ENCODE measurements at places on chromosomes 7 and 10.

GRCh38 chr10:95485056-95485844 is 75.9 kb downstream of the SORBS1 start:
- no peak for DNase-seq

DNA sequence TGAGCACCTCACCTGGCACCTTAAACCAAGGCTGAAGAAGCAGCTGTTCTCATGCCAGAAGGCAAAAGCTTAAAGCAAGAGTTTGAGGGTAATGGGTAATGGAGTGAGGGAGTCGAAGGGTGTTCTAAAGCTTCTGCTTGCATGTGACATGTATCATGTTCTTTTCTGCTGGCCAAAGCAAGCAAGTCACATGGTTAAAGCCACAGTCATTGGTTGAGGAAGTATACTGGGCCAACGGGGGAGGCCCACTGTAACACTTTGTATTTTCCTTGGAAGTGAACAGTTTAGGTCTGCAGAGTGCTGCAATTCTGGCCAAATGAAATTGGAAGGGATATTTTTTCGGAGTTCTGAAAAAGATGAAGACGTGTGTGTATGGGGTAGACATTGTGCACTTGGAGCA is 75.7 kb downstream of the REEP3 start:
- no peak for DNase-seq

DNA sequence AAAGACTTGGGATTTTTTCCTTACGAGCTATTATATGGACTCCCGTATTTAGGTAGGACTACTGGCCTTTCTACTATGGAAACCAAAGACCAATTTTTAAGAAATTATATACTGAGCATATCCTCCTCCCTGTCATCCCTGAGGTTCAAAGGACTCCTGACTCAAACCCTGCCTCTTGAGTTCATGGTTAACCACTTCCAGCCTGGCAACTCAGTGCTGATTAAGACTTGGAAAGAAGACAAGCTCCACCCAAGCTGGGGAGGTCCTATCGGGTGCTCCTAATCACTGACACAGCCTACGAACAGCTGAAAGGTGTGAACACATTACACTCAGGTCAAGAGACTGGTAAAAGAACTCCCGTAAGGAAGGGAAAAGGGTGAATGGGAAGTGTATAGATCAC is 66.8 kb downstream of the LYZL2 start:
- DNase-seq: no peak

DNA sequence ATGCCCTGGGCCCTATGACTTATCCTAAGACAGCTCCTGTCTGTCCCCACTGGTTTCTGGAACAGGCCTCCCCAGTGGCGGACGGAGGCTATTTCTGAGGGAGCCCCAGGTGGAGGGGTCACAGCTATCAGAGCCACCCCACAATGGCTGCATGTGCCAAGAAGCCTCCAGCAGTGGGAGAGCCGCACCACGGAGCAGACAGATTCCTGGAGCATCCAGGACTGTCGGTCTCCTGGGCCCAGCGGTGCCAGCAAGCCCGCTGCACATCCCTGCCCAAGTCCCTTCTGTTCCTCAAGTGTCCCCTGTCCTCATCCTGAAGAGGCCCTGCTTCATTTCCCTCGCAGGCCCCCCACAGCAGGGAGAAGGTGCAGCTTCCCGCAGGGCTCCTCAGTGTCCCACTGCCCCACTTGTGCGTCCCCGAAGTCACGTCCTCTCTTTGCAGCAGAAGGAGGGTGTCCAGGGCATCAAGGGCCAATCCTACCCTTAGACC is 193.0 kb upstream of the SHH start:
- DNase-seq: no peak

DNA sequence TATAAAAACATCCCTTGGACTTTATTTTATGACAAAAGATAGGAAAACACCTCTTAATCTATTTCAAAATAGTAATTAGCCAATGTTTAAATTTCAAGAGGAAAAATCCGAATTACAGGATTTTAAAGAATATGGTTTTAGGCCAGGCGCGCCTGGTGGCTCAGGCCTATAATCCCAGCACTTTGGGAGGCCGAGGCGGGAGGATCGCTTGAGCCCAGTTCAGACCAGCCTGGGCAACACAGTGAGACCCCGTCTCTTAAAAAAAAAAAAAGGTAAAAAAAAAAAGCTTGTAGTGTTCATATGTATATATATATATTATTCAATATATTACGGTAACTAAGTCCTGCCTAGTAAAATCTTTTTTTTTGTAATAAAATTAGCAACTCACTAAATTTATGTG is 1.4 kb downstream of the BNIP3 start:
- DNase-seq: peak; percentile 18

DNA sequence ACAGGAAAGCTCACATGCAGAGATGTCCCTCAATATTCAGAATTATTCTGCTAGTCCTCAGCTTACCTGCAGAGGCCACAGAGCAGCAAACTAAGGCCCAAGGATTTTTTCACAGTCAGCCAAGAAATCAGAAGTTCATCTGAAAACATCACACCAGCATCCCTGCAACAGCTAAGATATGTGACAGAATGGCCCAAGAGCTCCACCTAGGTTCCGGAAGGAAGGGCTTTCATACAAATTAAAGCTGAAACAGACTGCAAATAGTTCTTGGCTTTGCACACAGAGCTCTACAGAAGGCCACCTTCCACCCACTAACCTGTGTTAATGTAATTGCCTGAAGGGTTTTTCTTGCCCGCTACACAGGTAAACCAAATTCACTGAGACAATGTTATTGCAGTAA is 438.8 kb upstream of the C7orf33 start:
- DNase-seq: no peak

DNA sequence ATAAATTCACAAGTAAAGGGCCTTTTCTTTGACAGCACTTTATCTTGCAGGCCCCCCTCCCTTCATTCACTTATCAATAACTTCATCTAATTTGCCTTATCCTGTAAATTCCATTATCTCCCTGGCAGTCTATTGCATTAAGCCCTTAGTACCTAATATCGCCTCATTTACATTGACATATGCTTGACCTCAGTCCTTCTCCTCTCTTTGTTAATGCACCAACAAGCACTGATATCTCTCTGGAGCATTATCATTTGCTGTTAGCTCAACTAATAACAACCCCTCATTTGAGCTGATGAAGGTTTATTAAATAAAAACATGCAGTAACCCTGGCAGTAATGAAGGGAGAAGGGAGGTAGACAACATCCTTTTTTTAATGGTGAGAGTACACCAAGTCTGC is 46.8 kb downstream of the EXOC4 start:
- DNase-seq: no peak

- DNase-seq: peak; percentile 42
These were observed 331.0 kb upstream of the NRP1 start for GRCh38 chr10:33665501-33665900.

- no peak for DNase-seq
These were observed 431.2 kb downstream of the SH2D4B start for GRCh38 chr10:80968903-80969302.

DNA sequence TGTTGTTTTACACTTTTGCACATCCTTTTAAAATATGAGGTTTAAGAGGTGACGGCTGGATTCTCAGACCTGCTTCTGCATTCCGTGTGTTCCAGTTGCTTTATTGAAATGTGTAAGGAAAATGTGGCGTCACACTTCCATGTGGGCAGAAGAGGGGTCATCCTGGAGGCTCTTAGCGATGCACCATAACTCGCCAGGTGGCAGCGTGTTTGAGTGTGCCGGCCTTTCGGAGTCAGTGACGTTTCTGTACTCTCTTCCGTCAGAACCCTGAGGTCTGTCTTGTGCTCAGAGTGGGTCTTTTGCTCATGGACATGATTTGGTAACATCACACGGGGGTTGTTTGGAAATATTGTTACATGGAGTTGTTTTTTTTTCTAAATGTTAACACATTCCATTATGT is 9.1 kb downstream of the PPP2R2D start:
- DNase-seq: no peak

DNA sequence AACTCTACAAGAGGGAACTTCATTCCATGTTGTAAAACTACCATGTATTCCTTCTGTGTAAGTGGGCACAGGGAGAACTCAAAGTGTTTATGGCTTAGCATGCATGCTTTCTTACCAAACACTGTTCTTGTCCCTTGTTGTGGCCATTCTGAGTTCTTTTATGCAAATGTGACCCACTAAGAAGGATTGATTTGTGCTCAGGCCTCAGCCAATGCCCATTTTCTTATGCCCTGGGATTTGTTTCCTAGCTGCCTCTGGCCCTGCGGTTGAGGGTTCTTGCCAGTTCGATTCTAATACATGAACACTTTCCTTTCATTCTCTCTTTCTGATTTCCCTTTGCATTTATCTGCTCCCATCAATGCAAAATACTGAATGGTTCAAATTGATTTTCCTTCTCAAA is 316.7 kb downstream of the NRG3 start:
- no peak for DNase-seq

DNA sequence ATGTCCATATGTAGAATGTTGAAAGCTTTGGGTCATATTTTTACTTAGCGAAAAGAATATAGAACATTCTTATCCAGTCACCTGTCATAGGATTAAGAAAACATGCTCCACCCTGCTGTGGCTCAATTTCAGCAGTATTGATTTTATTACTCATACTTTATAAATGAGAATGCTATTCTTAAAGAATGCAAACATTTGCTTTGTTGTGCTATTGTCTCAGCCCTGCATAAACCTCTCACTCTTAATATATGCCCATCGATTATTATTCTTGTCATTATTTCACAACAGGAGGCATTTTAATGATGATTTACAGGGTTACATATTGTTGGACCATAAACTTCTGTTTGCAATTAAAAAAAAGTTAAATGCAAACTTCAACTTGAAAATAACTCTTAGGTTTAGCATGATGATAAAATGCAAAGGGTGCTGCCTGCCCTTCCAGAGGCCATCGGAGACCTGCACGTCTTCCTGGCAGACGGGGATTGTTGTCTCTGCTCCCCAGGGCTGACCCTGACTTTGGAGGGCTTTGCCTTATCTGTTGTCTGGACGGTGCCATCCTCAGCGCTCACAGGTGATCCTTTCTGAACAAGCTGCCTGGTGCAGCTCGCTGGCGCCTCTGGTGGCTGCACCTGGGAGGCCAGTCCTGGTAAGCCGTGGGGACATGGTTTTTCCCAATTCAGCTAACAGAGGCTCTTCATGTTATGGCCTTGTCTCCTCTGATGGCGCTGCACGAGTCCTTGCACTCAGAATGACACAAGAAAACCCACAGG is 50.0 kb upstream of the SHH start:
- DNase-seq: no peak

DNA sequence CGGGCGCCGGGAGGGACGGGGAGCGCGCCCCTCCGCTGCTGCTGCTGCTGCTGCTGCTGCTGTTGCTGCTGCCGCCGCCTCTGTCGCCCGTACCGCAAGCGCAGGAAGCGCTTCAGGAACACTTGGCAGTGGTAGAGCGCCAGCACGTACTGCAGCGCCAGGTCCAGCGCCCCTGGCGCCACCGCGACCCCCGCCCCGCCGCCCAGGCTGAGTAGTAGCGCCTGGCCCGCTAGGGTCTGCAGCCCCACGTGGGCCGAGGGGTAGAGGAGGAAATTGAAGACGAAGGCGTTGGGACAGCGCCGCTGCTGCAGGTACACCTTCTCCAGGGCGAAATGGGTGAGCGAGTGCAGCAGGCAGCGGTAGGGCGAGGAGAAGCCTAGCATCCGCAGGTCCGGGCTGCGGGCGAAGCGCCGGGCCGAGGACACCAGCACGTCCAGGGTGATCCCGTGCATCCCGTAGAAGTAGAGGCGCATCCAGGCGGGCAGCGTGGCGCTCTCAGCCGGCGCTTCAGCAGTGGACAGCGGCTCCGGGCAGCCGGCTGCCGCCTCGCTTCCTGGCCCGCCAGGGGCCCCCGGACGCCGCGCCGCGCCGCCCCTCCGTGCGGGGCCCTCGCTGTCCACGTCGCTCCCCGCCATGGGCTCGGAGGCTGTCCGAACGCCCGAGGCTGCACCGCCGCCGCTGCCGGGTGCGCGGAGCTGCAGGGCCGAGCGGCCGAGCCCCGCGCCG is at the start of gene TMEM229A:
Gene TMEM229A (minus strand): TSS at position 699 of the 726 bp plus-strand sequence. CDS start 64 bp downstream, at position 635.
- peak; percentile 14 for DNase-seq

GRCh38 chr10:76839276-76839675 is 798.3 kb downstream of the KCNMA1 start:
- no peak for DNase-seq

GRCh38 chr7:40682696-40683095 is 547.9 kb downstream of the SUGCT start:
- peak; percentile 39 for DNase-seq

DNA sequence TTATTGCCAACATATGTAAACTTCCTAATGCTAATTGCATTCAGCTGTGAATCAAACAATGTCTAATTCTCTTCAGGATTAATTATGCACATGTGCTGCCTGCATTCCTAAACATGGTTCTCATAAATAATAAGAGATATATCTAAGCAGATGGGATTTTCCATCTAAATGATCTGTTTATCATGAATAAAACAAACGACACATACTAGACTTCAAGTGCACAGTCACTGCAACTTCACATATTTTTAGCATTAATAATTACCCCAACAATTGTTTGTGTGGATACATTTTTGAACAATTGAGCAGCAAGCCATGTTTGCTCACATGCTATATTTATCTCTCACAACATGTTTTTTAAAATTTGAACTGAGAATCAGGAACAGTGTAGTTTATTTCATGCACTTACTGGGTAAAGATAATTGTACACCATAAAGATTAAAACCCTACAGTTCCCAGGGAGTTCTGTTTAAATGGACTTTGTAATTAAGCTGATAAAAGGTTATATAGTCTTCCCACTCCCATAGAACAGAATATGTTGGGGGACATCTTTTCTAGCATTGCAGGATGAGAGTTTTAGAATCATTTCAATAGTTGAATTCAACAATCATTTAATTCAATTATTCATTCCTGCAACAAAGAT is 378.5 kb downstream of the MDFIC start:
- peak; percentile 79 for DNase-seq

GRCh38 chr10:5522913-5523560 is 1.7 kb upstream of the CALML3 start:
- no peak for DNase-seq

DNA sequence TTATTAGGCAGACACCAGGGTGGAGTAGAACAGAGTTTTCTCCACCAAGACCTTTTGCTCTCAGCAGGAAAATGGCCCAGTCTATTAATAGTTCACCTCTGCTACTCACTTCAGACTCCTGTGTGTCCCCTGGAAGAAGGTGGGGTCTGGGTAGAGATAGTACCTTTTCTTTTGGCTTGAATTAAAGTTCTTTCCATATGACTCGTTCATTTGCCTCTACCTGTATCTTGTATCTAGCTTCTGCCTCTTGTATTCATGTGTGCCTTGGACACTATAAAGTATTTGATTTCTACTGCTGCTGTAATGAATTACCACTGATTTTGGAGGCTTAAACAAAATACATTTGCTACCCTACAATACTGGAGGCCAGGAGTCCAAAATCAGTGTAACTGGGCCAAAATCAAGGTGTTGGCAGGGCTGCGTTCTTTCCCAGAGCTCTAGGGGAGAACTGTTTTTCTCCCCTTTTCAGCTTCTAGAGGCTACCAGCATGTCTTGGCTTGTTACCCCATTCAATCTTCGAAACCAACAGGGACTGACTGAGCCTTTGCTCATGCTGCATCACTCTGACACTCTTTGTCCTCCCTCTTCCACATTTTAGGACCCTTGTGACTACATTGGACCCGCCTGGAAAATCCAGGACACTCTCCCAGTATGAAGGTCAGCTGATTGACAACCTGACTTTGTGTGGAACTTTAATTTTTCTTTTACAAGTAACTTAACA is 155.6 kb upstream of the PRSS58 start:
- no peak for DNase-seq

GRCh38 chr10:127866276-127867013 is 26.3 kb downstream of the CLRN3 start:
- DNase-seq: no peak

GRCh38 chr7:24075426-24075810 is 208.6 kb upstream of the NPY start:
- no peak for DNase-seq

GRCh38 chr7:141208539-141208938 is 134.7 kb downstream of the TMEM178B start:
- DNase-seq: no peak

- peak; percentile 13 for DNase-seq
These were observed 45.3 kb upstream of the EN2 start for GRCh38 chr7:155412416-155413253.
